ENCODE measurements at places on chromosomes 2 and 18.
A peak's percentile ranks its signal among the peaks of the same experiment; 100 is the strongest.

DNA sequence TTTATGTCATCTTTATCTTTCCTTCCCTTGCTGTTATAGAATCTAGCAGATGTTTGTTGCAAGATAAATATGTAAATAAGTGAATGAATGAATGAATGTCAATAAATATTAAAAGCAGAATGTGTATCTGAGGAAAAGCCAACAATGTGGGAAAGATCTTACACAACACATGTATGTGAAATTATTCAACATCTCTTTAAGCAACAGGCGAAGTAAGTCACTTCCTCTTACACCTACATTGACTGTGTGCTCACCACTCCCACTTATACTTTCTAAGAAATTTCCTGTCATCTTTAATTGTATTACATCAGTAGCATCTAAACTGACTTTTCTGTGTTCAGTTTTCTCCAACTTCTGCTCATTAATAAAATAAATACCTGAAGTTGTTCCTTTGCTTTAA, 43.0 kb downstream of the RAD51AP2 start:
- H3K27ac ChIP-seq = no peak overlapping the region
- no peaks in the 10 kb centered on the region for H3K36me3 ChIP-seq
- H3K4me3 ChIP-seq = no peak overlapping the region
- no peak for DNase-seq
- H3K4me1 ChIP-seq = peaks cover 4% of the 10 kb centered on the region

DNA sequence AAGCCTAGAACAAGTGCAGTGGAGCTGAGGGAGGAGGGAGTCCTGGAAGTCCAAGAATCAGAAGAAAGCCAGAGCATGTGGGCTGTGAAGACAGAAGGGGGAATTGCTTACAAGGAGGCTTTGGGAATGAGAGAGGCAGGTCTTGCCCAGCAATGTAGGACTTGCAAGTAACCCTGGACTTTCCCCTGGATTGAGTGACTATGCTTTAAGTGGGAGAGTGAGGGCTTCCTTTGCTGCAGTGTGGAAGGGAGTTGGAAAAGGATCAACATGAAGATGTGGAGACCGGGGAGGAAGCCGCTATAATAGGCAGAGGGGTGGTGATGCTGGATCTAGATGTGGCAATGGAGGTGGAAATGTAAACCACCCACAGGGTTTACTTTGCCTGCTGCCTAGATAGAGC, 13.8 kb upstream of the SCYGR1 start:
- H3K4me1 ChIP-seq = peaks cover 3% of the 10 kb centered on the region
- no peaks in the 10 kb centered on the region for H3K36me3 ChIP-seq
- no peaks in the 10 kb centered on the region for H3K27me3 ChIP-seq
- H3K4me3 ChIP-seq = no peak overlapping the region
- no peak overlapping the region for H3K27ac ChIP-seq

DNA sequence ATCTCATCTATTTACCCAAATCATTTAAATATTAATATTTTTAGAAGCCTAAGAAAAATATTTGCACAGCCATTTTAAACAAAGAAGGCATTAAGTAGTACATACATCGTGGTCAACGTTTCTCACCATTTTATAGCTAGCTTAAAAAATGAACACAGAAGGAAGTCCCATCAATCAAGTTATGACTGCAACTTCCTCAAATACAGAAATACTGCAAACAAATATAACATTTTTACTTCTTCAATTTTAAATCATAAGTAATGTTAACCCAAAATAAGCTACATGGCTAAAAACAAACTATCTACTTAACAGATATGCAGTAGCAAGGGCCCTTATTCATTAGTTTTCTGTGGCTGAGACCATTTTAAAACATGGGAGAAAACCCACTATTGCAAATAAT, 30.6 kb downstream of the ITSN2 start:
- no peaks in the 10 kb centered on the region for H3K36me3 ChIP-seq
- no peak overlapping the region for H3K4me3 ChIP-seq
- DNase-seq = no peak
- H3K27ac ChIP-seq = no peak overlapping the region

GRCh38 chr2:28300485-28301341, 91.9 kb upstream of the FOSL2 start:
- no peaks in the 10 kb centered on the region for H3K36me3 ChIP-seq
- peak; percentile 62 for DNase-seq
- no peaks in the 10 kb centered on the region for H3K27me3 ChIP-seq
- H3K27ac ChIP-seq = peak overlapping the region; percentile 91
- H3K4me1 ChIP-seq = peaks cover 32% of the 10 kb centered on the region

DNA sequence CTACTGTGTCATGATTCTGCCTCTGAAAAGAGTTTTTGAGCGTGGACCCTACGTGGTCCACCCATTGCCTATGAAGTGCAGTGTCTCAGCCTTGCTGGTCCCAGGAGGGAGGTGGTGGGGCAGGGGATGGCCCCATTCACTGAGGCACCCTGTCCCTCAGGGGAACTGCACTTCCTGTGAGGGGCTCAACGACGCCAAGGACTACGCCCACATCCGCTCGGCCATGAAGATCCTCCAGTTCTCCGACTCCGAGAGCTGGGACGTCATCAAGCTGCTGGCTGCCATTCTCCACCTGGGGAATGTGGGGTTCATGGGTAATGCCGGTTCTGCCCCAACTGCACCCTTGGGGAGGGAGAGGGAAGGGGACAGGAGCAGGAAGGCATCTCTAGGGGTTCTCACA, 42.5 kb downstream of the MYO7B start:
- H3K27me3 ChIP-seq = no peaks in the 10 kb centered on the region
- no peak overlapping the region for H3K27ac ChIP-seq
- no peak for DNase-seq
- H3K36me3 ChIP-seq = no peaks in the 10 kb centered on the region
- H3K4me3 ChIP-seq = no peak overlapping the region

- H3K27me3 ChIP-seq = no peaks in the 10 kb centered on the region
- no peaks in the 10 kb centered on the region for H3K36me3 ChIP-seq
- H3K4me1 ChIP-seq = peaks cover 99% of the 10 kb centered on the region
- H3K4me3 ChIP-seq = no peak overlapping the region
- H3K27ac ChIP-seq = peak overlapping the region; percentile 71
These were observed 42.8 kb upstream of the SMAD7 start for GRCh38 chr18:48993586-48993985.

- H3K27ac ChIP-seq = peak overlapping the region; percentile 86
- DNase-seq = no peak
- no peaks in the 10 kb centered on the region for H3K27me3 ChIP-seq
- H3K4me1 ChIP-seq = peaks cover 18% of the 10 kb centered on the region
These were observed 697.9 kb upstream of the FANCL start for GRCh38 chr2:58938988-58939387.
